ENCODE measurements at places on chromosomes 16 and 17.

GRCh38 chr17:37273409-37274051 is 102.3 kb upstream of the C17orf78 start:
- DNase-seq = no peak

DNA sequence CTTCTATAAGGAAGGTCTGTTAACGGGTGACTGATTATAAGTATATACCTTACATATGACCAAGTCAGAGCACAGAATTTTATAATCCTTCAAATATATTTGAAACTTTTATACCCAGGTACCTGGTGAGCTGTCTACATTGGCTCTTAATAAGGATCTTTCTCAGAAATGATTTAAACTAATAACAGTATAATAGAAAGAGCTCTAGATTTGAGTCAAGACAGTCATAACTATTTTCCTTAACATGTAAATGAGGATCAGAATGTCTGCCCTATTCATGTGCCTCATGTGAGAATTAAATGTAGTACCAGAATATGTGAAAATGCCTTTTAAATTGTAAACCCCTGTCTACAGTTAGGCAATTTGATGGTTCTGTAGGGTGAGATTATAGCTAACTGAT is 14.5 kb downstream of the CBFB start:
- no peak for DNase-seq

DNA sequence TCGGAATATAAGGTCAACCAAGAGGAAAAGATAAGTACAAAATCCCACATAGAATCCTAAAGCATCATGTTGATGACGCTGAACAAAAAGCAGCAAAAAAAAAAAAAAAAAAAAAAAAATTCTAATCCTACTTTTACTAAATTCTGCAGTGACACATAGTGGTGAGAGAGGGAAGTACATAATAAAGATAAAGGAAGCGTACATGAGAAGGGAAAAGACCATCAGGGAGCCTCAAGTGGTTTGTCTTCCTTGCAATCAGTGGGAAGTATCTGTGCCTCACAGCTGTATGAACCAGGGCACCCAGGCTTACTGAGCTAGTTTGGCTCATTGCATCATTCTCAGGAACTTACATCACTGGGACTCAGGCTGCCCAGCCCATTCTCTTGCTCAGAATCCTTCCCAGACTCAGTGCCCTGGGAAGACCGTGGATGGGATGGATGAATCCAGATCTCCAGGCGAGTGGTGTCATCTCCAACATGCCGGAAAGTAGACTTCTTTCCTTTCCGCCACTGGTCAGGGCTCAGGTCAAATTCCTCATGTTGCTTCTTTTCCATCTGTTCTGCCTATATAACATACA is 21.2 kb downstream of the SMG6 start:
- peak; percentile 48 for DNase-seq

DNA sequence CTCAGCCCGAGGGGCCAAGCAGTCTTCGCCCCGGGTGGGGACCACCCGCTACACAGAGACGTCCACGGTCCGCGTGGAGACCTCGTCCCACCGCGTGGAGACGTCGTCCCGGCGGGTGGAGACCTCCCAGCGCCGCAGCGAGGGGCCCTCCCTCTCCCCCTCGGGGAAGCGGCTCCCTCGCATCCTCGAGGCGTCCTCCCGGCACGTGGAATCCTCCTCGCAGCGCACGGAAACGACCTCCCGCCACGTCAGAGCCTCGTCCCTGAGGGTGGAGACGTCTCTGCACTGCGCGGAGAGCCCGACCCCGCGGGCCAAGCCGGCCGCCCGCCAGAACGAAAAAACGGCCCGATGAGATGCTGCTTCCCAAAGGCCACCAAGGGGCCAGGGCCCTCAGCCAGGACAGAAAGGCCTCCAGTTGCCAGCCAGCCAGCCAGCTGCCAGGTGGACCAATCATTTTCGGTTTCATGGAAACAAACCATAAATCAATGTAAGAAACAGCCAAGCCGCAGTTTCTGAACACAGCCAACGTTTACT is 424 bp downstream of the C17orf100 start:
- DNase-seq = peak; percentile 35

- DNase-seq = no peak
Measured at GRCh38 chr16:85294810-85295508, 182.7 kb upstream of the CIBAR2 start.

- no peak for DNase-seq
Measured at GRCh38 chr17:64157669-64158180, 27.8 kb upstream of the ERN1 start.

GRCh38 chr16:87342978-87343752 is 26.0 kb upstream of the C16orf95 start:
- no peak for DNase-seq

- no peak for DNase-seq
Measured at GRCh38 chr16:12387786-12388185, 411.3 kb downstream of the SNX29 start.

GRCh38 chr17:80116276-80116920 is 15.0 kb downstream of the GAA start:
- no peak for DNase-seq

- DNase-seq = no peak
Measured at GRCh38 chr17:67491681-67492024, 114.6 kb downstream of the PITPNC1 start.

DNA sequence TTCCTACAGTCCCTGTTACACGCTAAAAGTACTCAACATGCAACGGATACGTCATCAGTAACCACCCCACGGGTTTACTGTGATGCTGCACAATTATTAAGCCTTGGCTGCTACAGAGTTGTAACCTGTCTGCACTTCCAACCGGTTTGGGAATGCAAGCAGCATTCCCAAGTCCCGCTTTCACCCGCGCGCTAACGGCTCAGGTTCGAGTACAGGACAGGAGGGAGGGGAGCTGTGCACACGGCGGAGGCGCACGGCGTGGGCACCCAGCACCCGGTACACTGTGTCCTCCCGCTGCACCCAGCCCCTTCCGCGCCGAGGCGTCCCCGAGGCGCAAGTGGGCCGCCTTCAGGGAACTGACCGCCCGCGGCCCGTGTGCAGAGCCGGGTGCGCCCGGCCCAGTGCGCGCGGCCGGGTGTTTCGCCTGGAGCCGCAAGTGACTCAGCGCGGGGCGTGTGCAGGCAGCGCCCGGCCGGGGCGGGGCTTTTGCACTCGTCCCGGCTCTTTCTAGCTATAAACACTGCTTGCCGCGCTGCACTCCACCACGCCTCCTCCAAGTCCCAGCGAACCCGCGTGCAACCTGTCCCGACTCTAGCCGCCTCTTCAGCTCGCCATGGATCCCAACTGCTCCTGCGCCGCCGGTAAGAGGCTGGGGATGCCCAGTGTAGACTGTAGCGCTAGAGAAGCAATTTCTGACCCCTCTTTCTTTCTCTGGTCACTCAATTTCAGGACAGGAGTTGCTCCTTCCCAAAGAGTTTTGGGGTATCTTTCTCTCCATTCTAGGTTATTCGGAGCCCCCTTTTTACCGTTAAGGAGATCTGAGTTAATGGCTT is at the start of gene MT2A:
Gene MT2A (plus strand): TSS at position 542 of the 833 bp plus-strand sequence. CDS start 72 bp downstream, at position 614.
- peak; percentile 87 for DNase-seq
